ENCODE measurements at places on chromosomes 7 and 10.

- no peak for DNase-seq
Observed at GRCh38 chr7:44081266-44081748, 1.0 kb downstream of the POLM start.

DNA sequence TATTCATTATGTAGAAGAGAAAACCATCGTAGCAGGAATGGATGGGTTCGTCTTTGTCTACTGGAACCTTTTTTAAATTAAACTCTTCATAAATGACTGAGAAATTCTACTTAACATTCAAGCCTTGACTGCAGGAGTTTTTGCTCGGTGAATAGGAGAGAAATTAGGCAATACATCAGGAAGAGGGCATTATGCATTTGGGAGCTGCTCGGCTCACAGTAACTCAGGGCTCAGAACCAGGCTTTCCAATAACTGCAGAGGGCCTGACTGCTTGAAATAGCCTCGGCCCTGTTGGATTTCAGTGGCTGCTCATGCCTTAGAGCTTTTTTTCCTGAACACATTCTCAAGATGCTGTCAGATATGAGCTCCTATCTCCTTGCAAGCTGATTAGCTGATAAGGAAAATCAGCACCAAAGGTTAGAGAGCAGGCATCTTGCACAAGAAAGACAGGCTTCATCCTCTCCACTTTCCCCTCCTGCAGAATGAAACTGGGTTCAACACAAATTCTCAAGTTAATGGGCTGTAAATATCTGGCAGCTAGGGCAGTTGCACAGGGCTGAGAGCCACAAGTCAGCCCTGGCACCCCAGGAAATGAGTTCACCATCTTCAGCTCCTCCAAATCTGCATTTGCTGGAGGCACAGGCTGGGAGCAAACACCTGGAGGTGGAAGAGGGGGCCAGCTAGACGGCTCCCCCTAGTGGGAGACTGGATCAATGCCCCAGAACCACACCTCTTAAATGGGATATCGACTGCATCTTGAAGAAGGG lies 24.3 kb downstream of the TECTB start:
- DNase-seq: peak; percentile 10

GRCh38 chr7:101200862-101201599 lies at the start of gene MOGAT3:
Gene MOGAT3, minus strand, starts transcription at chr7:101201036. Its CDS starts 182 bp downstream, at chr7:101200854.
- no peak for DNase-seq

GRCh38 chr7:50595491-50596102 lies 30.4 kb upstream of the DDC start:
- DNase-seq: no peak

DNA sequence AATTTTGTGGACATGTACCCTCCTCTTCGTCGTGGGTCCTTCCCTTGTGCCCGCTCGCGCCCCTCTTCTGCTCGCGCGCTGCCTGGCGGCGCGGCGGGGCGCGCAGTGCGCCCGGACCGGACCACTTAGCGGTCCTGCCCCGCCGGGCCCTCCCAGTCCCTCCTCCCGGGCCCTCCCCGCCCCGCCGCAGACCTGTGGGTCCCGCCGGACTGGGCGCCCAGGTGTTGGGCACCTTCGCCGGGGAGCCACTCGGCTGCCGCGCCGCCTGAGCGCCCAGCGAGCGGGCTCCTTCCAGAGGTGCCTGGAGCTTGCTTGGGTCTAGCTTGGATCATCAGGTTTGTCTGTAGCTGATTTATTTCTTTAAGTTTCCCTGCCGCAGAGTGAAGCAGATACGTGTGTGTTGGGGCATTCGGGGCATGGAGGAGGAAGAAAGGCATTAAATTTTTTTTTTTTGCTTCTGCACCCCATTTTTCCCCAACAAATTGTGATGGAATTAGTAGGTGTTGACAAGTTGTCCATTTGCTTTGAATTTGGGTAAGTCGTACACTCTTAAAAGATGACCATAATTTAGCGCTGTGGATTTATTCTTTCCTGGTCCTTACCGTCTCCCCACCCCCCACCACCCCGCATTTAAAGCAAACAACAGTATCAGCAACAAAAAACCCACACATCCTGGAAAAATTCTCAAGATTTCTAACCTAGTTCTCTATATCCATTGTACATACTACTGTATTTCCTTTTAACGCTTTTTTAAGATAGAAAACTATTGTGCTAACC lies 905 bp downstream of the C1GALT1 start:
- DNase-seq: peak; percentile 26

DNA sequence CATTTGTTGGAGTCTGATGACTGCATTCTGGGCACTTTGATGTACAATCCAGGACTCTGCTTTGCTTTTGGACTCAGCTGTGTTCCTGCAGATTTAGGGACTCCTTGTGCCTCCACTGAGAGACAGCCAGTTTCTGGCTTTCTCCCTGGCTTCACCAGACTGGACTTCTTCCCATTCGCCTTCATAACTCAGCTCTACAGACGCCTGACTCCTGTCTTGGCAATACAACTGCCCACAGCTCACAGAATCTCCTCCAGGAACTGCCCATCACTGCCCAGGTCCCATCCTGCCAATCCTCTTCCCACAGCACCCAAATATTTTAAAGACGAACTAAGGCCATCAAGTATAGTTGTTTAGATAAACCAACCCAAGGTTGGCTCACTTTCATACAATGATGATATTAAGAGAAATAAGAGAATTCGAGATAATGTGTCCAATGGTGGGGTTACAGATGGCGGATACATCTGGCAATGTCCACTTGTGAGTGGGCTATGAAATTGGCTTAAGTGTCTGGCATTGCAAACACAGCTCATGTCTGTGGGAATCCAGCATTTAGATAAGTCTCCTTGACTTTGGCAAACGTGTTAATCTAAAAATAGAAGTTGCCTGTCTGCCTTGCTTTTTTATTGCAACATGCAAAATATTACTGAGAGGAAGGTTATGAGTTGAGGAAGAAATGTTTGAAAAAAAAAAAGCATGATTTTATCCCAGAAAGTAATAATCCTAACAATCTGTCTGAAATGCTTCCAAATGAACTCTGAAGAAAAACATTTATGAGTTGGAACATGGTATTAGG lies 95.1 kb downstream of the ITGA8 start:
- DNase-seq: no peak

- DNase-seq: no peak
Observed at GRCh38 chr10:17154116-17154515, 24.5 kb upstream of the CUBN start.

DNA sequence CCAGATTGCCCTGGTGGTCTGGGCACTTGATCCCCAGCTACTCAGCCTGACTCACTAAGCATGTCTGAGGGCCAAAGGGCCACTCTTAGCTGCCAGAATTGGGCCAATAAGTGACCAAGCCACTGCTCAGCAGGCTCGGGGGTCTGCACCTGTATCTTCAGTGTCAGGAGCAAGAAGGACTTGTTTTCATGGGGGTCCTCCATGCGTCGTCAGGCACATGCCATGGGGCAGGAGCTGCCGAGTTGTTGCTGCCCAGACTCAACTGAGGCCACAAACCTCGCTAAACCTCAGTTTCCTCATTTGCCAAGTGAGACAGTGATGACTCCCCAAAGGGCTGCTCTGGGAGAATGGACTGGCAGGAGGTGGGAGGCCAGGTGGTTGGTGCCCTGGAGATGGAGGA lies 158.6 kb upstream of the GDF10 start:
- no peak for DNase-seq

DNA sequence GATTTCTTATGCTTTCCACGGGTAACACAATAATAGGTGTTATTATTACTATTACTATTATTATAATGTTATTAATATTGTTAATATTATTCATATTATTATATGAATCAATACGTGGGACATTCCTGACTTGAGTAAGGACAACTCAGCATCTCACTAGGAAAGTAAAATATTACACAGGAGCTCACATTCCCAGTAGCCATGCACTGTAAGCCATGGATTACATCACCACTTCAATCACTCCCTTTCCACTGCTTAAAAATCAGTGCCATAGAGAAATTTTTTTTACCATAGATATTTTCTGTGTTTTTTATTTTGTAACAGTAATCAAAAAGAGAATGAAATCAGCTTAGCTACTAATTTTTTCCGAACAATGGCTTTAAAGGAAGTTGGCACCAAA lies 68.5 kb upstream of the DGKI start:
- DNase-seq: no peak

DNA sequence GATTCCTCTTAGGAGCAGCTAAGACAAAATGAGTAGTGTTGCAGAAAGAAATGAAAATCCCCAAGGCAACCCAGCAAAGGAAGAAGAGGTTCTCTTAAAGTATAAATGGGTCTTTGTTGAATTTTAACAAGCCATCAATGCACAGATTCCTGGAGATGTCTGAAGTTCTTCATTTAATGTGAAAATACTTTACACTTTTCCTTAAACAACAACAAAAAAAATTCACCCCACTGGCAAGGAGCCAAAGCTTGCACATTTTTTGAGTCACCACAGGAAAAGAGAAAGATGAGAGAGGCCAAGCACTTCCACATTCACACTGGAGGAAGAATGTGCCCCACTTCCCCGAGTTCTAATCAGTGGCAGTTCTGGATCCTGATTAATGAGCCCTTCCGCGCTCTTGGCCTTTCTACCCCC lies 286.4 kb upstream of the MEOX2 start:
- DNase-seq: no peak

DNA sequence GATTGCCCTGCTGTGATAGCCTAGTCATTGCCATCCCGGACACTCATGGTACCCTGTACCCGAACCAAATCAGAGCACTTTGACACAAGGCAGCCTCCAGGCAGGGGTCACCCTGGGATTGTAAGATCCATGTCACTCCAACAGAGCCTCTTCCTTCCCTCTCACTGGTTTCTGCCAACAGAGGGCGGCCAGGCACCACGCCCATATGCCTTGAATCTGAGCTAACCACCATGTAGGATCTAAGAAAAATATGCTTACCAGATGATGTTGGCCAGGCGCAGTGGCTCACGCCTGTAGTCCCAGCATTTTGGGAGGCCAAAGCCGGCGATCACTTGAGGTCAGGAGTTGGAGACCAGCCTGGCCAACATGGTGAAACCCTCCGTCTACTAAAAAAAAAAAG lies 389.2 kb upstream of the KLF6 start:
- DNase-seq: no peak

DNA sequence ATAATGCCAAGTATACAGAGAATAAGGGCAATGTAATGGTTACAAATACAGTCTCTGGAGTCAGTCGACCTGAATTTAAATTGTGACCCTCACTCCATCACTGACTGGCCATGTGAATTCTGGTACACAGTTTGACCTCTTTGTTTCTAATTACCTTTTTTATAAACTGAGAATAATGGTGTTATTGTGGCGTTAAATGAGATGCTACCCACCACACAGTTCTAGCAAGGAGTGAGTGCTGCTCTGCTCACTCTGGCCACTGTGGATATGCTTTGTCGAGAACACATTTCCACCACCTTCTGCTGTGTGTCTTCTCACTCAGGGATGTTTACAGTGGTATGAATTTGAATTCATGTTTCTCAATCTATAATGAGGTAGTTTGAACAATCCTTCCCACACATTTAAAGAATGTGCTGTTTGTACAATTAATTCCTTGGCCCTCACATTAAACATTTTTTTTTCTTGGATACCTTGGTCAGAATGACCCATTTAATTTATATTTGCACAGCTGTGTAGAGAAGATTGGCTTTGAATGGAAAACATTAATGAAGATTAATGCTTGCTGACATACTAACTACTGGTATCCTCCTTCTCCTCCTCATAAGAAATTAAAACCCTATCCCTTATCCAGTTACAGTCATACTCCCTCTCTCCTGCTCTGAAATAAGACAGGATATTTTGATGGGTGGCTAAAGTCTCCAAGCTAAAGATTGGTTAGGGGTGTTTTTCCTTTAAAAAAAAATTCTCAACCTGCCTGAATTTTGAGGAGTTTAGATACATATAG lies 42.4 kb downstream of the PLCE1 start:
- DNase-seq: no peak

- DNase-seq: no peak
Observed at GRCh38 chr7:156842740-156843140, 50.2 kb downstream of the LMBR1 start.

DNA sequence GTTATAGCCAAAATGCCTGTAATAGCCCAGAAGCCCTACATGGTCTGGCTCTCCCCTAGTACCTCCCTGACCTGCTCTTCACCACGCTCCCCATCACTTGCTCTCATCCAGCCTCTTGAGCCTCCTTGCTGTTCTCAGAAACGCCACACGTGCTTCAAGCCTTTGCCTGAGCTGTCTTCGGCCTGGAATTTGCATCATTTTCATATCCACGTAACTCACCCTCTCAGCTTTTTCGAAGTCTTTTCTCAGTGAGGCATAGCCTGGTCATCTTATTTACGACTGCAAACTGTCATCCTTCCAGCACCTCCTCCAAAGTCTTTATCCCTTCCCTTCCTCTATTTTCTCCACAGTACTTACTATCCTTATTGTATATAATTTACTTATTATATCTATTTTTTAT lies 151.0 kb upstream of the AHR start:
- DNase-seq: no peak

- no peak for DNase-seq
Observed at GRCh38 chr7:21603972-21604749, 61.3 kb downstream of the DNAH11 start.

DNA sequence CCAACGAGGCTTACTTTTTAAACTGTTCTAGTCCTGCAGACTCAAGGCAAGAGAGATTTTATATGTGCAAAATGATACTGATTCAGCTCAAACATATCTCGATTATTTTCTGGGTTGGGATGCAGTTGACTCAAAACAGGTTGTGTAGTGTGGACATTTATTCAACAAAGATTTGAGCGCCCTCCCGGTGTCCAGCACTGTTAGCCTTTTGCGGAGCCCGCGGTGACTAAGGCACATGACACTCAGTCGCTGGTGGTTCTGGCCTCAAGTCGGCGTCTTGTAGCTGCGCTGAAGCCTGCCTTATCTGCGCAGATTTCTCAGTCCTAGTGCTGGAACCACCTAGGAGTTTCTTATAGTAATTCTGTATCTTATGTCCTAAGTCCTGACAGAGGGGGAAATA lies 938 bp upstream of the CADPS2 start:
- no peak for DNase-seq
